ENCODE measurements at places on chromosomes 4 and X. TPM values are rescaled to one million over a fixed set of nuclear protein-coding genes. Genes with fewer than 3 reads are reported as not detected.

ADH1A gene
- polyA plus RNA-seq = 0.06 TPM

SSX5 gene
- not detected for polyA plus RNA-seq

- DNase-seq = no peak
Observed at GRCh38 chrX:18753631-18754030, 46.2 kb downstream of the PPEF1 start.

- DNase-seq = no peak
Observed at GRCh38 chr4:106677213-106677612, 308.6 kb upstream of the GIMD1 start.

DNA sequence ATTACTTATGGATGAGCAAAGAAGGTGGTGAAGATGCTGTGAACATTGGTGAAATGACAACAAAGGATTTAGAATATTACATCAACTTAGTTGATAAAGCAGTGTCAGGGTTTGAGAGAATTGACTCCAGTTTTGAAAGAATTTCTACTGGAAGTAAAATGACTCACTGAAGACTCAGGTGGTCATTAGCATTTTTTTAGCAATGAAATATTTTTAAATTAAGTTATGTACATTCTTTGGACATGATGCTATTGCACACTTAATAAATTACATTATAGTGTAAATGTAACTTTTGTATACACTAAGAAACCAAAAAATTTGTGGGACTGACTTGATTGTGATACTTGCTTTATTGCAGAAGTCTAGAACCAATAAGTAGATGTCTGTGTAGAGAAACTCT is 56.9 kb downstream of the USO1 start:
- DNase-seq = peak; percentile 17

- DNase-seq = peak; percentile 89
Observed at GRCh38 chr4:145034727-145035211, 63.2 kb downstream of the ANAPC10 start.

GRCh38 chr4:40719008-40719623 is 30.6 kb upstream of the NSUN7 start:
- peak; percentile 66 for DNase-seq

DNA sequence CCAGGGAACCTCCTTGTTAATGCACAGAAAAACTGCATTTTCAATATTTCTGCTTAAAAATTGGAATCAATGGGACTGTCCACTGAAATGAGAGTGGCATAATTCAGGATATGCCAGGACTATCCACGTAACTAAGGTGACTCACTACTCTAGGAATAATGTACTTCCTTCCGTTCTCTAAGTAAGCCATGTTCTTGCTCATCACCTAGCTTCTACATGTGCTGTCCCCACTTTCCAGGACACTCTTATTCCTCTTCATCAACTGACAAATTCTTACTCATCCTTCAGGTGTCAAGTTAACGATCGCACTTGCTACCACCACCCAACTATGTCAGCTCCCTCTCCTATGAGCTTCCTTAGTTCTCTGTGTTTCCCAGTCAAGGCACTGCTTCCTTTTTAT is 342.8 kb upstream of the F9 start:
- no peak for DNase-seq
